ENCODE measurements at places on chromosomes 13 and 19. TPM values are rescaled to one million over a fixed set of nuclear protein-coding genes. Genes with fewer than 3 reads are reported as not detected.

The GARRE1 gene
- 26.7 TPM for total RNA-seq

The FOXO1 gene
- total RNA-seq = 14.6 TPM

The LGALS14 gene
- not detected for total RNA-seq

The ENOX1 gene
- total RNA-seq = 6.6 TPM

The TEKTIP1 gene
- total RNA-seq = 1.7 TPM

The PPP6R1 gene
- total RNA-seq = 43.0 TPM

The KLHL1 gene
- not detected for total RNA-seq

The IQCN gene
- 1.1 TPM for total RNA-seq

The SLC6A16 gene
- 0.67 TPM for total RNA-seq

The SMIM44 gene
- not detected for total RNA-seq

The MYO1F gene
- total RNA-seq = 9.0 TPM

The RPL28 gene
- total RNA-seq = 479 TPM

The PRODH2 gene
- total RNA-seq = not detected

The ZNF534 gene
- 0.73 TPM for total RNA-seq

GRCh38 chr19:17530586-17530985 lies 19.1 kb downstream of the PGLS start:
- DNase-seq = no peak

DNA sequence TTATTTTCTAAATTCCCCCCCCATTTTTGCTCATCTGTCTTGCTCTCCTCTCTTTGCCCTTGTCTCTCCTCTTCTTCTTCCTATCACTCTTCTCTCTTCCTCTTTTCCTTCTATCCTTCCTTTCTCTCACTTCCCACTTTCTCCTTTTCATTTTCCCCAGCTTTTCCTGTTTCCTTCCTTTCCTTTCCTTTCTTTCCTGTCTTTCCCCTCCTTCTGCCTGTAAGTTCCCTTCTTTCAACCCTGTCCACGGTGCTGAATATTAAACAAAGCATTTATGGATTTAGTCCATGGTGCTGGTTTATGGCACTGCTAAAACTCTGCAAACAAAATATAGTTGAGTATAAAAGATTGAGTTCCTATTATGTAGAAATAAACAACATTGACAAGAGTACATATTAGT lies 27.6 kb downstream of the SCEL start:
- DNase-seq = no peak

DNA sequence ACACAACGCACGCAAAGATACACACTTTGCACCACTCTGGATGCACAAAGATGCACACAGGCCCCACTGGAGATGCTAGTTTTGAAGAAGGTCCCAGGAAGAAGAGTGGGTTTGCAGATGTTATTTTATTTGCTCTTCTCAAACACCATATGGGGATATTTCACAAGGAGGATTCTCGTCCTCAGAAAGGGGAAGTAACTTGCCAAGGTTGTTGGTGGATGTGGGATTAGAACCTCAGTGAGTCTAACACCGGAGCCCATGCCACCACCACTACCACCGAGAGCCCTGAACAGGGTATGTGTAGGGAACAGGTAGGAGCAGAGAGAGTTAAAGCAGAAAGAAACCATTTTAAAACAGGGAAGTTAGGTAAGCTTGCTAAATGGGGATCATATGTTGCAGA lies 9.6 kb upstream of the CEACAM6 start:
- DNase-seq = no peak

DNA sequence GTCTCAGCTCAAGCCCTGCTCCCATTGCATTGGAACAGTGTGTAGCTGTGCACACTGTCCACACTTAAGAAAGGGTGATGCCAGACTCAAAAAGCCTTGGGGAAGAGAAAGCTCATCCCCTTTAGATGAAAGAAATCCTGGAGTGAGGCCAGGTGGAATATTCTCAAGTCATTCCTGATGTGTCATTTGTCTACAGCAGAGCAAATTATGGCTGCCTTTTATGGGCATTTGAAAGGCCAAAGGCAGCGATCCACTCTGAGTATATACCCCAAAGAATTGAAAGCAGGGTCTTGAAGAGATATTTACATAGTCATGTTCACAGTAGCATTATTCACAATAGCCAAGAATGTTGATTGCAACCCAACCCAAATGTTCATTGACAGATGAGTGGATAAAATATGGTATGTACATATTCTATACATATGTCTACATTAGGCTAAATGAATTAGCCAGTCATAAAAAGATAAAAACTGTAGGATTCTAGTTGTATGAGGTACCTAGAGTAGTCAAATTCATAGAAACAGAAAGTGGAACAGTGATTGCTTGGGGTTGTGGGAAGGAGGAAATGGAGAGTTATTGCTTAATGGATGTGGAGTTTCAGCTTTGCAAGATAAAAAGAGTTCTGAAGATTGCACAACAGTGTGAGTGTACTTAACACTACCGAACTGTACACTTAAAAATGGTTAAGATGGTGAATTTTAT lies 214.9 kb downstream of the KCNRG start:
- no peak for DNase-seq

GRCh38 chr13:39916330-39916729 lies 260.9 kb downstream of the COG6 start:
- DNase-seq = no peak

DNA sequence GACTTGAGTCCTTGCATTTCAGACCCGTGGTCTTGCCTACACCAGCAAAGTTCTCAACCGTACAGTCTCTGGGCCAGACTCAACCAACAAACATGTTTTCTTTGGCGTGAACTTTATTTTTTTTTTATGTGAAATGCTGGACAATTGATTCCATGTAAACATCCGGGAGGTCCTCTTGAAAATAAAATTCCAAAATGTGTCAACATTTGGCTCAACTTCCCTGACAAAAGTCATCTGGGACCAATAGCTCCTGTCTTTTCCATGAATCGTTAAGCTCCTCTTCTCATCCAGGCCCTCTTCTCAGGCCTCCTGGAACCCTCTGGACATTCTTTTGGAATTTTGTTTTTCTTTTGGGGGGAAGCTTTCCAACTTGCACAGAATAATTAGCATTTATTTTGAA lies 2.7 kb downstream of the ALDH16A1 start:
- DNase-seq = no peak

GRCh38 chr13:86298725-86299124 lies 499.5 kb upstream of the SLITRK6 start:
- no peak for DNase-seq

- DNase-seq = no peak
Observed at GRCh38 chr19:39684267-39684666, 20.0 kb upstream of the LGALS14 start.

GRCh38 chr19:17205237-17206140 lies 9.7 kb upstream of the USE1 start:
- DNase-seq = no peak

DNA sequence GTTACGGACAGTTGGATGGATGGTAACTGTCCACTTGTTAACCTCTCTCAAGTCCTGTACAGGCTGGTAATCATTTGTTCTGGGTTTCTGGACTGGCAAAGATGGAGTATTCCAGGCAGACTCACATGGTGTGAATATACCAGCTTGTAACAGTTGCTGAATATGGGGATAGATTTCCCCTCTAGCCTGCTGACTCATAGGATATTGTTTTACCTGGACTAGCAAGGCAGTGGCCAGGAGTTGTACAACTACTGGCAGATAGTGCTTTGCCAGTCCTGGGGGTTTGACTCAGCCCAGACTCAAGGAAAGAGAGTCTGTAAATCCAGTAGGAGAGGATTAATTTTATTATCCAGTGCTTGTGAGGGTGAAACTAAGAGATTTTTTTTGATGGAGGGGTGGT lies 74.0 kb downstream of the ZNF100 start:
- no peak for DNase-seq

GRCh38 chr19:35436477-35437405 lies 11.3 kb upstream of the FFAR2 start:
- no peak for DNase-seq

DNA sequence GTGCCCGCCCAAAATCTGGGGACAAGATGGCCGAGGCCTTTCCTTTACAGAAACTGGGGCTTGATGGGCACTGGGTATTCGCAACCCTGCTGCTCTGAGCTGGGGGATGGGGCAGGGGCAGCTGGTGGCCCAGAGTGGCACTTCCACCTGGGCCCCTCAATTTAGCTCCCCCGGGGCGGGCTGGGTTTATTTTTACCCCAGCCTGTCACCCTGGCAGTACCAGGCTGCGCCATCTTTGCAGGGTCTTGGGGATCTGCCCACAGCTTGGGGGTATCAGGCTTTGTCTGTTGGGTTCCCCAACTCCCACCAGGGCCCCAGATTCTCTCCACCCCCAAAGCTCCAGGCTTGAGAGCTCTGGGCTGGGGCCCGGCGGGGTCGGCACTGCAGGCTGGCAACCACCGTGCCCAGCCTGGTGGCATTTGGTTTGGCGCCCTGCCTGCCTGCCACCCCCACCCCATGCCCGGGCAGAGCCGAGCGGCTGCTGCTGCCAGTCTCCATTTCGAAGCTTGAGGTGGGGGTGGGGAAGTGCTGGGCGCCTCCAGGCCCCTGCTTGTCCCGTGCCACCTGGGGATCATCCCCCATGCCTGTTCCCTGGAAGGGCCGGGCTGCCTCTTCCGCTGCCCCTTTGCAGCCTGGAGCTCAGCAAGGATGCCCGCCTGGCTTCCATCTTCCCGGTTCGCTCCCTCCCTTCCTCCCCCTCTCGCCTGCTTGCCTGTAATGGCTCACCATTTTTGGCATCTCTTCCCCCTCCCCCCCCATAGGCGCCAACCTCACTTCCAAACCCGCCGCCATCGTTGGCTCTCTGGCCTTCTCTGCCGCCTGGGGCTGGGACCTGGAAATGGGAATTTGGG lies 11.4 kb downstream of the NFIX start:
- no peak for DNase-seq

DNA sequence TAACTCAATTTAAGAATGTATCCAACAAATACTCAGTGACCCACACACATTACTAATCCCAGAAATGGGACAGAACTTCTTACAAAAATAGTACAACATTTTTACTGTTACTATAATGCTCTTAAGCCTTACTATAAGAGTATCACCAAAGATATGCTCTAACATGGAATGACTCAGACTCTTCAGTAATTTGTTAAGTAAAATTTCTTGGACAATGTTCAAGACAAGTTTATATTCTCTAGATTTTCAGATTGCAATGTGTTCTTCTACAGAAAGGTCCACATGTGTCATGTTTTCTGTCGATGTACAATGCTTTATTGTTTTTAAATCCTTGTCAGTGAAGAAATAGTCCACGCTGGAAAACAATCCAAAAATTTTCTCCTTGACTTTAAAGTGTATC lies 66.3 kb upstream of the RFXAP start:
- DNase-seq = no peak

GRCh38 chr13:59747529-59747928 lies 416.2 kb downstream of the DIAPH3 start:
- DNase-seq = no peak

- peak; percentile 76 for DNase-seq
Observed at GRCh38 chr13:77918391-77919245, at the start of gene EDNRB. EDNRB (minus strand) TSS chr13:77918831; CDS start chr13:77918573, 258 bp downstream.

DNA sequence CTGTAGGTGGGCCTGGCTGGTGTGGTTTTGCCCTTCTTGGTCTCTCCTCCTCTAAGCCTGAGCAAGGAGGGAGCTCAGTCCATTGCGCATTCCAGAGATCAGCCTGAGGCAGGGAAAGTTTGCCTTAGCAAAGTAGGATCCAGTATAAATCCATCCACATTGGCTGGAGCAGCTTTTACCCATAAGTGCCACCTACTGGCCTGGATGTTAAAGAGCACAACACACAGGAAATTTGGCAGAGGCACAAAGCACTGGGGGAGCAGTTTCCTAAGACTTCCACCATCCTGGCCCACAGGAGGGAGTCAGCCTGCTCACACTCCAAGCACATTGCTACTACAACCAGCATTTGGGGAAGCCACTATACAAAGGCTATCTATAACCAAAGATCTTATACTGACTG lies 1124.2 kb downstream of the SLITRK1 start:
- DNase-seq = no peak

- no peak for DNase-seq
Observed at GRCh38 chr13:80884056-80884785, 543.3 kb upstream of the SPRY2 start.

DNA sequence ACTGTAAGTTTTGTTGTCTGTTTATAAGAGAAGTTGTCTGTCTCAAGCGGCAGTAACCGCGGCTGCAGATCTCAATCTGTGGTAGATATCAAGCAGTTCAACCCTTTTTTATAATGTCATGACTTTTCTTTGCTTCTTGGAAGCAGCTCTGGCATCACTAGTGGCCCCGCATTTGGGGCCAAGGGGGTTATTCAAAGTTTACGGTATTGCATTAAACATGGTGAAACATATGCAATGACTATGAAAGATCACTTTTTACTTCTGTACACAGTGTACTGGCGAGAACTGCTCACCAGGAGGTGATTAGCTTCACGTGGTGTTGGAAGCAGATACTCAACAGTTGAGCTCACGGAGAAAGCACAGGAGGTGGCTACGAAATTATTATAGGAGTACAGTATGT lies 4.6 kb upstream of the FFAR3 start:
- DNase-seq = peak; percentile 57

GRCh38 chr13:21530656-21531055 lies 71.6 kb upstream of the ZDHHC20 start:
- no peak for DNase-seq

- no peak for DNase-seq
Observed at GRCh38 chr13:79775830-79776229, 294.9 kb downstream of the NDFIP2 start.

DNA sequence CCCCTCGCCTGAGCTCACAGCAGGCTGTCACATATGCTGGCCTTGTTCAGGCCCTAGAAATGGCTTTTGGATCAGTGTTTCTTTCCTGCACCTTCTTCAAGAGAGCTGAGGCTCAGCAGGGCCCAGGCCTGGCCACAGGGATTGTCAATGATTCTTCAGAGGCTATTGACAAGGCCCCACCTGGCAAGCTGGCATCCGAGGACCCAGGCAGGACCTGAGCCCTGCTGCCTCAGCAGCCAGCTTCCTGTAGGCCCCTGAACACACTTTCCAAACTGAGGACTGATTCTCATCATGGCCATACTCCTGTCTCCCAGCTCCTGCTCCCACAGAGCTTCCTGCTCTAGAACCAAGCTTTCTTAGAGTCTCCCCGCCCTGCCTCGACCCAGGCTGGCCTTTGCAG lies 136.8 kb downstream of the UQCRFS1 start:
- DNase-seq = no peak

DNA sequence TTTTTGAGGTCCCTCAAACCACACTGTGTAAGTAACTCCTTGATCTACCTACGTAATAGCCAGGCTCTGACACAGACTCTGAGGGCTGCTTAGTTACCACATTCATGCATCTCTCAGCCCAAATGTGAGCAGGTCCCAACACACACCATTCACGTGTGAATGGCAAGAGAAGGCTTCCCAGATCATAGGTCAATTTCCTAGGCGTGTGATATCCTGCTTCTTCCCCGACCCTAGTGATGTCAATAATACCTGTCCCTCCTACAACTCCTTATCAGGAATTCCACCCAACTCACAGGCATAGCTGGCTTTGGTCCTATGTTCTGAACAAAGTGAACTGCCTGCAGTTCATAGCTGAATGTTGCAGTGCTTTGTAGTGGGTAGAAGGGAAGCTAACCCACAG lies 334.5 kb downstream of the RFC3 start:
- DNase-seq = no peak

- DNase-seq = no peak
Observed at GRCh38 chr13:66879988-66880387, 350.1 kb downstream of the PCDH9 start.

GRCh38 chr19:49423985-49424303 lies 703 bp upstream of the PTH2 start:
- no peak for DNase-seq

GRCh38 chr19:54616821-54617560 lies 13.3 kb upstream of the LILRB1 start:
- DNase-seq = no peak
